ENCODE measurements at places on chromosomes 13 and 19.

GRCh38 chr19:15374105-15374651 lies 5.4 kb downstream of the AKAP8 start:
- DNase-seq, result no peak

- no peak for DNase-seq
Observed at GRCh38 chr13:30844548-30845296, 61.3 kb upstream of the MEDAG start.

DNA sequence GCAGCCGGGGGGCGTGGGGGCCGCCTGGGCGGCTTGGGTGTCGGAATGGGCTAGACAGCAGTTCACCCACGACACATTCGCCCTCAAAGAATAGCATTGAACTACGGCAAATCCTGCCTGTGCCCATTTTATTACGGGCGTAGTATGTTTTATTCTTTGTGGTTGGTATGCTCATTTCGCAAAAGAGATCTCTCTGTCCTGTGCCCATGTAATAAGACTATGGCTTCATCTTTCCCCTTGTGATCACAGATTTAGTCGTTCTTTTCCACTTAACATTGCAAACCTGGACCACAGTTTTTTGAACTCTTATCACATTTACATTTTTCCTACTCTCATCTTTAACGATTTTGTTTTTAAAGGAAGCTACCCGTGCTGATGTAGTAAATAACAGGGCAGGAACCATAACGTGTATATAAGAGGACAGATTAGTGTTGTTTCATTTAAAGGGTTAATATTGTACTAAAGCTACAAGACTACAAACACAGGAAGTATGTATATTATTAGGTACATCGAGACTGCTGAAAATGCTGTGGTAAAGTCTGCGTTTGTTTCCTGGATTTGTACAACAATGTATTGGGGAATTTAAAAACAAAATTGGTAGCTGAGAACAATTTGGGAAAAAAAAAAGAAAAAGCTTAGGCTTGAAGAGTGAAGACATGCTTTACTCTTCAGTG lies 3.2 kb upstream of the MYCBP2 start:
- DNase-seq, result no peak

- DNase-seq, result no peak
Observed at GRCh38 chr19:56159009-56159559, 16.7 kb upstream of the GALP start.

GRCh38 chr13:47656651-47657050 lies 344.4 kb downstream of the SUCLA2 start:
- DNase-seq, result no peak

DNA sequence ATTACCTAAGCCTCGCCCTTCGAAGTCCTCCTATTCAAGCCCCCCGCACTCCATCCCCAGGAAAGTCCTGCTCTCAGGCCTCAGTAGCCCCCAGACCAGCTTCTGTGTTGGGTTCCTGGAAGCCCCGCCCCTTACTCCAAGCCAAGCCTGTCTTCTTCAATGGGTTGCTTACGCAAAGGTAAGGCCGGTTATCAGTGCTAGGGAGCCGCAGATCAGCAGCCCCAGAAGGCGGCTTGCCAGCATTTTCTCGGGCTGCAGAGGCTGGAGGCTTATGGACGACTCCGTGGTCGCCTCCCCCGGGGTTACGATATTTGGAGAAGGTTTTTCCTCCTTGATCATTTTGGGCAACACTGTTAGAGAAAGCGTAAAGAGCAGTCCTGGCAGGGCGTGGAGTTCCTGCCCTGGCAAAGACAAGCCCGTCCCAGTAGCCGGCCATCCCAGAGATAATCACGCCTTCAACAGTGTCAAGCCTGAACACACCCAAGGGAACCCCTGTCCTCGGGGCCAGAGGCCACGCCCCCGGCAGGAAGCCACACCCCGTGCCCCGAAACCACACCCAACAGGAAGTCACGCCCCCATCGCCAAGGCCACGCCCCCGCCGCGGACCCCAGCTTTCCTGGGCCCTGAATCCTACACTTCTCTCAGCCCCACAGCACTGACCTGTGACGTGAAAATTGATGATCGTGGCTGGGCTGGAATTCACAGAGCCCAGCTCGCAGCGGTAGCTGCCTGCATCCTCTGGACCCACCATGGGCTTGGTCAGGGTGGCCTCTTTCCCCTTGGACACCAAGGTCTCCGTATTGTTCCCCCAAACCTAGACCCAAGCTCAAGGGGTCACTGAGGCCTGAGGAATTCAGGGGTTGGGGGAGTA lies 954 bp upstream of the RASIP1 start:
- no peak for DNase-seq

GRCh38 chr13:43664700-43665191 lies 122.0 kb downstream of the ENOX1 start:
- peak; percentile 12 for DNase-seq

DNA sequence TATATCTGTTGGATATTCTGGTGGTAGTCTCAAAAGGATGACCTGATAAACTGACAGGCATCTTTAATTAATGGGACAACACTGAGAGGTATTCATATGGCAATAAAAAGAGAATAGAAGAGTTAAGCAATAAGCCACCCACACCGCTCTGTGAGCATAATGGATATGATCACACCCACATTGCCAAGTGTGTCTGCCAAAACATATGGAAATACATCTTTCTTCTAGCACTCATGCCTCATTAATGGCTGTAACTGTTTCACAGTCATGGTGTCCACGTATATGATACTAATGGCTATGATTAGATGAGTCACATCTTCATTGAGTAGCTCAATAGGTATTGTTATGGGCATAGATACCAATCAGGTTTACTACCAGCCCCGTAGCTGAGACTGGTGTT lies 13.1 kb downstream of the IGFL3 start:
- no peak for DNase-seq

GRCh38 chr13:91329733-91330132 lies 17.8 kb upstream of the MIR17HG start:
- no peak for DNase-seq

GRCh38 chr13:107284173-107284572 lies 716.2 kb upstream of the ARGLU1 start:
- DNase-seq, result no peak

DNA sequence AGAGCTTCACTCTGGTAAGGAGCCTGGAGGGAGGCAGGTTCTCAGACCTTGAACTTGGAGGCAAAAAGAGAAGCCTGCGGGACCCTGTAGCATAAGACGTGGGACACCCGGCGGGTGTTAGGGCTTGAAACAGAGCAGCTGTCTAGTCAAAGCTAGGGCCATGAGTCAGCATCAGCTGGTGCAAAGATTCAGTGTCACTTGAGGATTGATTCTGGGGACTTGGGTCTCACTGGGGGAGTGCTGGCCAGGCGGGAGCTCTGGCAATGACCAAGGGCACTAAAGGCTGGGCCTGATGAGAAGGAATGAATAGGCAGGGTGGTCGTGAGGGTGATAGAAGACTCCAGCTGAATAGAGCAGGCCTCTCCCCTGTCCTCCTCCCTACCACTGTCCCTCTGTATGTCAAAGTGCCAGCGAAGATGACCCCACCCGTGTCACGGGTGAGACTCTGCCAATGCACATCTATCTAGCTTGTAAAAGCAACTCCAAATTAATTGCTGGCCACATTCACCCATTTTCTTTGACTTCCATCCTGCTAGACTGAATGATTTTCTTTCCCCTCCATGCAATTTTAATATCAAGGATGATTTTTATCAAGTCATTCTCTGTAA lies 97.1 kb downstream of the MBNL2 start:
- DNase-seq, result no peak

DNA sequence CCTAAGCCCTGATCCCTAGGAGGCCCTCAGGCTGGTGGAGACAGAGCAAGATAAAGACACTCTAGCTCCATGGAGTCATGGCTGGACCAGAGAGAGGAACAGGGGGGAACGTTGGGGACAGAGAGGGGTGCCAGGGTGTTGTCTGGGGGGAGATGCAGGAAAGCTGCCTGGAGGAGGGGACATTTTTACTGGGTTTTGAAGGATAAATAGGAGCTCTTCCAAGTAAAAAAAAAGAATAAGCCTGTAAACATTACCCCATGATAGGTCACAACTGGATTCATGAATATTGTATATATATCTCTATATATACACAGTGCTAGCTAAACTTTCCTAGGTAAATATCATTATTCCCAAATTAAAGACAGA lies 714 bp downstream of the HSH2D start:
- DNase-seq, result no peak

DNA sequence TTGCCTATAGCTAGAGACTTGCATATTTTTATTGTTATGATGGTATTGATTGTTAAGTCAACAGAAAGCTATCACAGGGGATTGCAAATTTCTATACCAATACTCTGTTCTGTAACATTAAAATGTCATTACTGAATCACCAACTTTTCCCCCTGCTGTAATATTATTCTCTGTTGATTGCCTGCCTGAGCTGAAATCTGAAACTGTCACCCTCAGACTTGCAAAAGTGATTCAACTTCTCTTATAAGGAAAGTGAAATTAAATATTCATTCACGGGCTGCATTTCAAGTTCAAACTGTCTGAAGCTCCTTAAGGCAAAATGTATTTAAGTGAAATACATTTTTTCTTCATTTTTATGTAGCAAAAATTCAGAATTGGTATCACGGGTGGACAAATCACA lies 723.2 kb downstream of the PCDH9 start:
- DNase-seq, result no peak

GRCh38 chr19:2302319-2303210 lies 5.4 kb downstream of the LINGO3 start:
- no peak for DNase-seq

DNA sequence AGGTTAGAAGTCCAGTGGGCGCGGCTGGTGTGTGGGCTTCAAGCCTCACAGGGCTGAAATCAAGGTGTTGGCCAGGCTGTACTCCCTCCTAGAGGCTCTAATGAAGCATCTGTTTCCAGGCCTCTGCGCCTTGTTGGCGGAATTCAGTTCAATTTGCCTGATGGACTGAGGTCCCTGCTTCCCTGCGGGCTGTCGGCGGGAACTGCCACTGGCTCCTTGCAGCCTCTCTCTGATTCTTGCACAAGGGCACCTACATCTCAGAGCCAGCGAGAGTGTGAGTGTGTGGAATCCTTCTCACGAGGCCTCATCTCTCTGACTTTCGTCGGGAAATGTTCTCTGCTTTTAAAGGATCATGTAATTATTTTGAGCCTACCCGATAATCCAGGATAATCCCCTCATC lies 128.6 kb downstream of the DLEU7 start:
- no peak for DNase-seq

DNA sequence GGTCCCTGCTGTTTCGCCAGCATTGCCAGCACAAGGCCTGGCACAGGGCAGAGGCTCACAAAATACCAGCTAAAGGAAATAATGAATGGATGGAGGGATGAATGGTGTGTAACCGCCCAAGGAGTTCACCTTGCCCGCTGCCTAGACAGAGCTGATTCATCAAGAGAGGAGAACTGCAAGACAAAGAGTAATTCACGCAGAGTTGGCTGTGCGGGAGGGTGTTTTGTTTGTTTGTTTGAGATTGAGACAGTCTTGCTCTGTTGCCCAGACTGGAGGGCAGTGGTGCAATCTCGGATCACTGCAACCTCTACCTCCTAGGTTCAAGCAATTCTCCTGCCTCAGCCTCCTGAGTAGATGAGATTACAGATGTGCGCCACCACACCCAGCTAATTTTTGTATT lies 3.0 kb downstream of the OPA3 start:
- DNase-seq, result no peak

DNA sequence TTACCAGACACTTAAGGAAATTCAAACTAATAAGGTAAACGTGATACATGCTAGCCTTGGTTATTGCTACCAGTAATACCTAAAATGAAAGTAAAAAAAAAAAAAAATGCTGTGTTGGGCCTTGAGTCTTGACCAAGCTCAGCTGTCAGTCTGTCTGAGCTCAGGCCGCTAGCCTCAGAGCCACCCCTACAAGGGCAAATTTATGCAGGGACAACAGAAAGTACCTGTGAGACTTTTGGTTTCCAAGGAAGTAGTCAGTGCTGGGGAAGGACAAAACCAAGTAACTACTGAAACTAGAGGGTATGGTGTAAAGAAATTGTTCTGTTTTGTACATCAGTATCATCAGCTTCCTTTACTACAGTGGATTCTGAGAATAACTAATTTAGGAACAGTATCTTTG lies 134.3 kb upstream of the SLITRK5 start:
- no peak for DNase-seq

GRCh38 chr19:38971672-38972071 lies 3.9 kb downstream of the FBXO17 start:
- no peak for DNase-seq

GRCh38 chr13:39012608-39013007 lies 22.0 kb upstream of the STOML3 start:
- no peak for DNase-seq

DNA sequence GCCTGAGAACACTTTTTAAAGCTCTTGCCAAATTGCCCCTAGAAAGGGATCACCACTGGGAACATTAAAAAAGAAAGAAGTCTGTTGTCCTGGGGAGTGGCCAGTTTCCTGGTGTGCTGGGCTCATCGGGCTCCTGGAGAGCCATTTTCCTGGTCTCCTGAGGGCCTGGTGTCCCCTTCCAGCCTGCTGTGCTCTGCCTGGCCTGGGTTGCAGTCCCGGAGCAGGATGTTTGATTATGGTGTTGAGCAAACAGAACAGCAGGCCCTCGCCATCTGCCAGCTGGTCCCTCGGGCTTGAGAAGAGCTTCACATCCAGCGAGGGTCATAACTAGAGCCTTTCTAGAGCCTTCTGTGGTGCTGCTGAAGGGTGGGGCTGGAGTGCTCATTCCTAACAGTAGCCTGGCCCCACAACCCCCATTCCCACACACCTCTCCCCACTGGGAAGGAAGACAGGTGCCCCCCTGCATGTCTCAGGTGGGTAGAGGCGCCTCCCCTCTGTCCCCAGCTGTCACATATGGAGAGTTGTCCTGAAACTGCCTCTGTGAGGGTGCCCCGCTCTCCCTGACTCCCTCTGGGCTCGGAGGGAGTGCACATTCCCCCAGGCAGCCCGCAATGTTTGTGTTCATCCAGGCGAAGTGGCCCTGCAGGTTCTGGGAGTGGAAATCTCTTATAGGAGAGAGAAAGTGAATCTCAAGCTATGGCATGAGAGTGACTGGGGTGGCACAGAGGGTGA lies 151.1 kb downstream of the SIPA1L3 start:
- no peak for DNase-seq

DNA sequence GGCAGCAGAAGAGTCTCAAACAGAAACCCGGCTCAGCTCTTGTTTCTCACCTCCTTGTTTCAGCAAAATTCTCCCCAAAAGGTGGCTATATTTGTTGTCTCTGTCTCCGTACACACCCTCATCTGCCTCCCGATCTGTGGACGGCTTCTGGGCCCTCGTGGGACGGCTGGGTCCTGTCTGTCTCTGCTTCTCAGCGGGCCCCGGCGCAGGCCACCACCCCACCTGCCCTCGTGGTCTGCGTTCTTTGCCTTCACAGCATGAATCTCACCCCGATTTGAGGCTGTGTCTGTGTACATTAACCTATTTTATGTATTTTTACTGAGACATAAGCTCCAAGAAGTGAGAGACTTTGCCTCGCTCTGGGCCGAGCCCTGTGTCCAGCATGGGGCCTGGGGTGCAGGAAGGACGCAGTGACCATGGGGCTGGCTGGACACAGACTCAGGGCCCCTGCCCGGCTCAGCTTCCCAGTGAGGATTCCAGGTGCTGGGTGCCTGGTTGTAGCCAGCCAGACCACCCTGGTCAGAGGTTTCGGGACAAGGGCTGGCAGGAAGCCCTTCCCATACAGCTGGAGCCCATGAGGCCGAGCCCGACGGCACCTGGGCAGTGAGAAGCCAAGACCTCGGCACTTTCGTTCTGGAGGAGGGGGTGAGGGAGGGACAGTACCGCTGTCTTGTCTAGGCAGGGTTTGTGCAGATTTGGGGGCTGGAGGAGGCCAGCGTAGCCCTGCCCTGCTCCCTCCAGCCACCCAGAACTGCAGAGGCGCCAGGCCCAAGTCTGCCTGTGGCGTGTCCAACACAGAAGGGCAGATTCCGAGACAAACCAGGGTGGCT lies 78.5 kb upstream of the MCF2L start:
- no peak for DNase-seq

- no peak for DNase-seq
Observed at GRCh38 chr13:97542102-97542685, 108.2 kb downstream of the RAP2A start.

- DNase-seq, result peak; percentile 86
Observed at GRCh38 chr19:11130824-11131455, 24.6 kb downstream of the SPC24 start.

Measured in HAP-1 (cell line).